ENCODE measurements at places on chromosomes 5 and 9.

DNA sequence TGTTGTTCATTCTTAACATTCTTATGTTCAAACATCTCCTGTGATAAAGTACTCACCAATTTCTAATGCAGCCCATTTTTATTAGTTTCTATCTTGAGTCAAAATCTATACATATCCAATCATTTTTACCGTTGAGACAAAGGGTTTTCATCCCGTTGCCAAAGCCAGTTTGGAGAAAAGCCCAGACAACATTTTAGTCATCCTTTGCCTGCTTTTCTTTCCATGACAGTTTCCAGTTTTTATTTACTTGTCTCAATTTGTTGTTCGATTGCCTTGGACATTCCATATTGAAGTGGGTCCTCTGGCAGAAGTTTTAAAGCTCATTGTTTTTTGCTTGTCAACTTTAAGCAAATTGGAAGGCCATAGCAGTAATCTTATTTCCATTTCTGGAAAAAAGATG is 123.9 kb downstream of the RAB3C start:
- no peak for DNase-seq

GRCh38 chr5:72285424-72285821 is 34.6 kb downstream of the MRPS27 start:
- DNase-seq: no peak

GRCh38 chr9:112665347-112665746 is 52.6 kb downstream of the INIP start:
- DNase-seq: no peak

- no peak for DNase-seq
Measured at GRCh38 chr5:103371046-103371607, 112.6 kb downstream of the MACIR start.

DNA sequence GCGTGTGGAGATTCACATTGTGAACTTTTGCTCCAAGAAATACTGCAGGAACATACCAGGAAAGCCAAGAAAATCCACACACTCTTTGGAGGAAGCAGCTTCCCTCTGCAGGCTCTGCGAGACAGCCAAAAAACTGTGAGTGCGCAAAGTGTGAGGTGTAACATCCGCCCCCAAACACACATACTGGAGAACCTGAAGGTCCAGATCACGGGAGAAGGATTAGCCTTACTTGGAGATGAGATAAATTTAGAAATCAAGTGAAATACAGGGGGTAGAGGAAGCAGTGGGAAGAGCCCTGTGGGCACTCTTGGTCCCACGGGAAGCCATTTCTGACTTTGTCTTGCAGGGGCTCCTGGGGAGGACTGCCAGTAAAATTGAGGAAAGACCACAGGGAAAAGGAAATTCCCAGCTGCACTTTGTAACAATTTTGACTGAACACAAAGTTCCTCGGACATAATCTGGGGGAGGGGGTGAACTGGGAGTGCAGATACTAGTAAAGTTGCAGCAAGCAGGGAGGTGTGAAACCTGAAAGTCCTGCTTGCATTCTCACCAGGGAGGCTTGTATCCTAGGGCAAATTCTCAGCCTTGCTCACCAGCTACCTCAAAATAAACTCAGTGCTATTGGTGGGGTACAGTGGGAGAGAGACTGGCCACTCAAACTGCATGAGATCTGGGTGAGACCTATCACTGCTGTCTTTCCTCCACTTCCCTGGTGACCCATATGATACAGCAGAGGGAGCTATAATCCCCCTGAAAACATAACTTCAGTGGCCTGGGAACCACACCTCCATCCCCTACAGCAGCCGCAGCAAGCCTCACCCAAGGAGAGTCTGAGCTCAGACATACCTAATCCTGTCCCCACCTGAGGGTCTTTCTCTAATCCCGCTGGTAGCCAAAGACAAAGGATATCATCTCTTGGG is 109.1 kb downstream of the ALDH1A1 start:
- DNase-seq: no peak

GRCh38 chr5:91170266-91170665 is 212.9 kb downstream of the ARRDC3 start:
- no peak for DNase-seq

DNA sequence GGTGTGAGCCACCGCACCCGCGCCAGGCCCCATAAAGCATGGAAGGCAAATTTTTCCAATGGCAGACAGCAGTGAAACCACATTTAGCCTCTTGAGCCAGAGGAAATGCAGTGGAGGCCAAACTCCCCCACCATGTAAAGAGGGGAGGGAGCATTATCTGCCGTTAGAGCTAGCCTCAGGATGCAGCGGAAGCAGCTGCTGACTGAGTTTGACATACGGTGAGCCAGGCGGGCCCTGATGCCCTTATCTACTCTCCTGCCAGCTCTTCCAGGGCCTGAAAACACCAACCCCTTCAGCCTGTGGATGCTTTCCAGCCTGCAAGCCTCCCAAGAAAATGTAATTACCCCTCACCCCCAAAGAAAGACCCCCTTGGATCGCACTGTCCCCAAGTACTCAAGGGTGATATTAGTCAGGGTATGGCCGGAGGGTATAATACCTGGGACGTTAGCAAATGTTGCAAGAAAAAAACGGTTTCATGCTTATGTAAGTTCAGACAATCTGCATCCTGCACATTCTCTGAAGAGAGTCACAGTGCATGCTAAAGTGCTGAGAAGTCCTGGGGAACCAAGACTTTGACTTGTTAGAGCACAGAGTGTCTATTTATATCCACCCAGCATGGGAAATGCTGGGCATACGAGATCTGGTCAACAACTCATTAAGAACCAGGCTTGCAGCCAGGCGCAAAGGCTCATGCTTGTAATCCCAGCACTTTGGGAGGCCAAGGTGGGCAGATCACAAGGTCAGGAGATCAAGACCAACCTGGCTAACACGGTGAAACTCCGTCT is 11.3 kb upstream of the GGTA1 start:
- DNase-seq: no peak

- no peak for DNase-seq
Measured at GRCh38 chr9:133725886-133726285, 12.3 kb downstream of the SARDH start.

DNA sequence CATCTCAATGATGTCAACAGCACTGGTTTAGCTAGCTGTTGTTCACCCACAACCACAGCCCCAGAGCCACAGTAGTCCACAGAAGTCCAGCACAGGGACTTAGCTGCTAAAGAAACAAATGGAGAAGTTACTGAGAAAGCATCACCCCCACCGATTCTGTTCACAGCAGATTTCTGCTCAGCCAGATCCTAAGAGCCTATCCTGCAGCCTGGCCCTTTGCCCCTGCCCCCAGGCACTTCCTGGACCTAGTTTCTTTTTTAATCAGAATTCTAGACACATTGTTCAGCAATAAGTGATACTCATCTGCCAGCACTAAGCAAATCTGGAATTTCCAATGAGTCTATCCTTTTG is 7.4 kb downstream of the B4GALT1 start:
- peak; percentile 39 for DNase-seq

DNA sequence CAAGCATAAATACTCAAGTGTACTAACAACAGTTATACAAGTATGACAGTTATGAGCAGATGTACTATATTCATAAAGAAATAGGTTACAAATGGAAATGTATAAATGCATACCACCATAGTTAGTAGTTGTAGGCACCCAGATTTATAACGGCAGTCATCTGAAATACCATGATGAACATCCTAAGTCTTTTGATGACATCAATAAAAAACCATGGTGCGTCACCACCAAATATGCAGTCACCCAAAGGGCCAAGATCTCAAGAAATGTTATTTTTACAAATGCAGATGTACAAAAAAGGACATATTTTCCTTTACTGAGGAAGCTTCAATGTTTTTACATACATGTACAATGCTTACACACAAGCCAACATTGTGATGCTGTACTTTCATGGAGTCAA is 70.8 kb upstream of the XPA start:
- DNase-seq: no peak

DNA sequence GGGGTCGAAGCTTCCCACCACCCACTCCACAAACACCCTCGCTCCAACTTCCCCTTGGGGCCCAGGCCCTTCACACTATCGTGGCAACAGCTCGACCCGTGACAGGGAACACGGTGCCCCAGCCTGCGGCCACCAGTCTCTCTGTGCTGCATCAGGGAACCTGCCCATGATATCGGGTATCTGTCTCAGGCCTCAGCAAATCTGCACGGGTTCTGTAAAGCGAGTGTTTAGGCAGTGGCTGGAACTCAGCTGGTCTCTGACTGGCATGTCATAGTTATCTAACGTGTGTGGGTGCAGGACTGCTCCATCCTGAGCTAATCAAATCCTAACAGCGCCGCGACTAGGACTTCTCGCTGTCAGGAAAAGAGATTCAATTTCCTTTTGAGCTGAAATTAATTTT is 42.9 kb downstream of the DBH start:
- DNase-seq: no peak

- no peak for DNase-seq
Measured at GRCh38 chr5:90020575-90021538, 388.7 kb downstream of the CETN3 start.

DNA sequence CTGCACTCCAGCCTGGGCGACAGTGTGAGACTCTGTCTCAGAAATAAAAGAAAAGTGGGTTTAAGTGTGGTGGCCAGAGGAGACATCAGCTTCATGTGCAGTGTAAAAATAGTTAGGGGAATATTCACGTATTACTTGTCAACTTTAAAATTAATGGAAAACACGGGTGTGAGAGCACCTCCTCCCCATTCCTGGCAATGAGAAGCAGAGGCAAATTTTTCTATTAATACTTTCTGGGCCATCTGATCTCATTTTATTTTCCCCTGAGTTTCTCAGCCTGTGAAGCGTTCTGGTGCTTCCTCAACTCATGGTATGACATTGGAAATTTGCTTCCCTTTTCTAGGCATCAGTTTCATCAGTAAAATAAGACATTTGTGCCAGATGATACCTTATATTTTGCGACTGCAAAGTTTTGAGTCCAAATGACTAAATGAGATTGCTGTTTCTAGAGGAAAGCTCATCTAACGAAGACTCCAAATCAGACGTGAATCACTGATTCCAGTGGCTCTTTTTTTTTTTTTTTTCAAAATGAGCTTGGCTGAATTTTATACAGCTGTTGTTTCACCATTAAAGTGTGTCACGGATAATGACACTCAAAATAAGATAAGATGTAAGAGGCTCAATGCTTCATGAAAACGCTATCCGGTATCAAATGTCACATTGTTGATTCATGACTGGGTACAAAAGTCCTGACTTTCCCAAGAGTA is 104.6 kb downstream of the MSX2 start:
- no peak for DNase-seq

DNA sequence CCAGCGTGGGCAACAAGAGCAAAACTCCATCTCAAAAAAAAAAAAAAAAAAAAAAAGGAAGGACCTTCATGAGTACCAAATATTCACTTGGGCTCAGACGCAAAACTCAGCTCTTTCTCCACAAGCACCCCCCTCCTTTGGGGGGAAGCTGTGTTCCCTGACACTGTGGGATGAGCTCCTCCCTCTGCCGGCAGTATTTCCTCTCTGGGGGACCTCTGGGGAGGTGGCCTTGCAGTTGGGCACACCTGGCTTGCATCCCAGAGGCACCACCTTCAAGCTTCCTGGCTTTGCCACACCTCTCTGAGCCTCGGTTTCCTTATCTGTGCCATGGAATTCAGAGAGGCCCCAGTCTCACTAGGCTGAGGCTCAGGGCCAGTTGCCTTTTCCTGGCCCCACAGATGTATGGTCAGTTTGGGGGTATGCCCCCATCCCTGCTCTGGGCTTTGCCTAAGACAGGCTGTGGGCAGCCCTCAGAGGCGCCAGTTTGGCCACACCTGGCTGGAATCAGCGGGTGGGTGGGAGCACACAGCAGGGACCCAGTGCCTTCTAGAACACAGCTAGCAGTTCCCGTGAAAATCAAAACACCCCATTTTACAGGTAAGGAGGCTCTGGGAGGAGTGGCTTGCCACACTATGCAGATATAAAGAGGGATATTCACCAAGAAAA is 157.5 kb upstream of the IER5L start:
- DNase-seq: no peak

DNA sequence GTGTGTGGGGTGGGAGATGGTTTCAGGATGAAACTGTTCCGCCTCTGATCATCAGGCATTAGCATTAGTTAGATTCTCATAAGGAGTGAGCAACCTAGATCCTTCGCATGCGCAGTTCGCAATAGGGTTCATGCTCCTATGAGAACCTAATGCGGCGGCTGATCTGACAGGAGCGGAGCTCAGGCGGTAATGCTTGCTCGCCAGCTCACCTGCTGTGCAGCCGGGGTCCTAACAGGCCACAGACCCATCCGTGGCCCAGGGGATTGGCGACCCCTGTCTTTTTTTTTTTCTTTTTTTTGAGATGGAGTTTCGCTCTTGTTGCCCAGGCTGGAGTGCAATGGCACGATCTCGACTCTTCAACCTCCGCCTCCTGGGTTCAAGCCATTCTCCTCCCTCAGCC is 119.1 kb downstream of the KCNIP1 start:
- DNase-seq: no peak

DNA sequence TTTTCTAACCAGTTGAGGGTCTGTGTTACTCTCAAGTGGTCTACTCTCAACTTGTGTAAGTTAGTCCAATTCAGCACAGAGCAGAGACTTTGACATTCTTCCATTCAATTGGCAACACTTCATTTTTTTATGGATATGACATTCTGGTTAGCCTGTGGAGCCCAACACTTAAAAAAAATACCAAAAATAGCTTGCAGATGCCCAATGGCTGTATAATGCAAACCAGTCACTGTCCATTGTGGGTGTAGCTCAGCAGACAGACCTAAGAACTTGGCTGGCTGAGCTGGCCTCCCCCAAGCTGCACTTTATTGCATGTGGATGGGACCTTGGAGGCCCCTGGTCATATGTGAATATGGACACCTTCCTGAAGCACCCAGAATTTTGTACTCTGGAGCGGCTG is 103.2 kb downstream of the DPYSL3 start:
- no peak for DNase-seq

DNA sequence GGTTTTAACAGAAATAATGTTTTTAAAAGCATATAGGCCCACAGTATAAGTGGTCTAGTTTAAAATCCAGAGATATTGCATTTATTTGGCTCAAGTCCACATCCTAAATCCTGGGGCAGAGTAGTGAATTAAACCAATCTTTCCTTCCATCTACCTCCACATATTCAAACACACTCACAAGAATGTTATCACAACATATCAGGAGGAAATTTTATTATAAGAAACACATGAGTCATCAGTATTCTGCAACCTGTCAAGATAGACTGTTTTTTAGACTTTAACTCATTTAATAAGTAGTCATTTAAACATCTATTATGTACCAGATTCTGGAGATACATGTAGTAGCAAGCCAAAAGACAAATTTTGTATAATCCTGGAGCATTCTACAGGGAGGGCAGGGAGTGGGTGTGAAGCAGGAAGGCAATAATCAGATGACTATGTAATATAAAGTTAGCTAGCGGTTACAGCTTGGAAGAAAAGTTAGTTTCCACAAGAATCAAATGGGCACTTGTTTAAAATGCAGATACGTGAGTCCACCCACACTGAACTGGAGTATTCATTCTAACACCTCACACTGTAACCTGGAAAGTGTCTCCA is 187.3 kb upstream of the PIK3R1 start:
- no peak for DNase-seq

GRCh38 chr5:149693482-149693881 is 36.6 kb upstream of the PPARGC1B start:
- DNase-seq: no peak

GRCh38 chr9:94982211-94982610 is 255.7 kb downstream of the AOPEP start:
- no peak for DNase-seq

- DNase-seq: no peak
Measured at GRCh38 chr5:106086352-106086751, 1584.4 kb downstream of the EFNA5 start.

GRCh38 chr5:14908172-14908571 is 36.6 kb upstream of the ANKH start:
- DNase-seq: no peak

- DNase-seq: no peak
Measured at GRCh38 chr9:93897075-93897970, 57.8 kb downstream of the BARX1 start.

- DNase-seq: no peak
Measured at GRCh38 chr5:86546044-86546443, 71.7 kb upstream of the COX7C start.
